CD4-positive, alpha-beta T cell (primary cell): ENCODE measurements at places on chromosomes 2 and 18.

GRCh38 chr2:211744379-211744778 lies 794.2 kb downstream of the ERBB4 start:
- DNase-seq: no peak

GRCh38 chr2:27870724-27871123 lies 19.5 kb downstream of the RBKS start:
- DNase-seq: no peak

DNA sequence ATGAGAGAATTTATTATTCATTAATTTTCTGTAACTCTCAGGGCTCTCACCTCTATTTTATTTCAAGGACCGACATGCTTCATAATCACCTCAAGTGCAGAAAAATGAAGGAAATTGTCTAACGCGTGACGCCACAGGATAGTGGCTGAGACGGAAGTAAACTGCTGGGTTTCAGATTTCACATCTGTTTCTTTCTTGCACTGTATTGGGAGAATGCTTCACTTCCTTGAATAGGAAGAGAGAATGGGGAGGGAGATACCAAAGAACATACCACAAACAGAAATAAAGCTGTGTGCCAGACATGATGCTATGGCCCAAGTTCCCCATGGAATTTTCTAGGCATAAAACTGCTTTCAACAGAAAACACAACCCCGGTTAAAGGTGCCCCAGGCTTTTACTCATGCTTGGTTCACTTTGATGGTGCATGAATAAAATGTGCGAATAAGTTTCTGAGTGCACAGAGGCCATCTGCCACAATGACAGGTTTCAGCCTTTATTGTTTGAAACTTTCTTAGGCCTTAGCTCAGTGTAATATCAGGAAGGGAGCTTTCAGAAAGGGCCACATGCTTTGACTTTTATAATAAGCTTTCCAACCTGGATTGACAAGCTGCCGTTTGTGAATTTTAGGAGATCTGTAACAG lies 1116.4 kb downstream of the SOCS6 start:
- no peak for DNase-seq

- no peak for DNase-seq
These were observed 193.5 kb downstream of the SPP2 start for GRCh38 chr2:234243871-234244565.

GRCh38 chr2:206423147-206423546 lies 20.2 kb upstream of the ADAM23 start:
- DNase-seq: no peak
